ENCODE measurements at places on chromosomes 3 and 15.
A peak's percentile ranks its signal among the peaks of the same experiment; 100 is the strongest.

- DNase-seq, result no peak
Observed at GRCh38 chr3:65313666-65314065, 625.9 kb upstream of the ADAMTS9 start.

DNA sequence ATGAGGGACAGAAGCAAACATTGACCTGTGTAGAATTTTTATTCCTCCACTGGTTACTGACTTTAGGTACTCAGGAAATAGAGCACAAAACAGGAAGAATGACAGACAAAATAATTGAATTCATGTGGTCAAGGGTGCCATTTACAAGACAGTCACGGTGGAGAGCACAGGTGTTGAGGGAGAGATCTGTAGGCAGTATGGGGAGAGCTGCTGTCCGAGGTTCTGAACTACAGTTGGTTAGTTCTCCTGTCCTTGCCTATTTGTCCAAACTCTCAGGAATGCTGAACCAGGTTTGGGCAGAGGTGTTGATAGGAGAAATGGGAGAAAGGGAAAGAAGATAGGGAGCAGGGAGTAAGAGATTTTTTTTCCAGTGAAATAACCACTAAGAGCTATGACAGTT, 178.5 kb upstream of the ZBTB20 start:
- no peak for DNase-seq

DNA sequence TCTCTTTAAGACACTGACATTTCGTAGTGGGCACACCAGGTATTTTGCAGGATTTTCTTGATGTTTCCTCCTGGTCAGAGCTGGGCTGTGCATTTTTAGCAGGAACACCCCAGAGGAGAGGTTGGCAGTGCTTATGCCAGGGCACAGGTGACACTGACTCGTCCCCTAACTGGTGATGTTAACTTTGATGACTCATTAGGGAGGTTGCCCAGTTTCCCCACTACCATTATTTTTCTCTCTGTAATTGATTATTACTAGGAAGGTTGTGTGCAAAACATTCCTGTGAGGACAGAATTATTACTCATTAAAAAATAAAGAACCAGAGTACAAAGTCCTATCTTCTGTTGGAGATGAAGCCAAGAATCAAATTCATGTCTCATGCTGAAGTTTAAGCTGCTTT, 394.5 kb downstream of the GABRG3 start:
- no peak for DNase-seq

DNA sequence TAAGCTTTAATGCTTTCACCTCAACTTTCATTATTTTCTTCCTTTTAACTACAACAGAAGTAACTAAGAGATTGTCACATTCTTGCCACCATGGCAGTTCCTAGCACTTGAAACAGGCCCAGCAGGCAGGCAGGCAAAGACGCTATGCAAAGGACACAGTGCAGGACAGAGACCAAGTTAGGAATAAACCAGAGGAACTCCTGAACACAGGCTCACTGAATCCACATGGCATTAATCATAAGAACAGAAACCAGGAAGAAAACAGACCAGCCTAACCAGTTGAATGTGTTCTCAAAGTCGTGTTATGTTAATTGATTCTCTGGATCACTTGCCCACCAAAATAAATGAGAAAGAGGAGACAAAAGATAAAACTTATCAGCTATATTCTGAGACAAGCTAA, 397.6 kb downstream of the TBL1XR1 start:
- no peak for DNase-seq

GRCh38 chr3:116166121-116166520, 279.2 kb downstream of the LSAMP start:
- DNase-seq, result no peak

GRCh38 chr3:14435175-14436014, 33.0 kb downstream of the SLC6A6 start:
- no peak for DNase-seq

DNA sequence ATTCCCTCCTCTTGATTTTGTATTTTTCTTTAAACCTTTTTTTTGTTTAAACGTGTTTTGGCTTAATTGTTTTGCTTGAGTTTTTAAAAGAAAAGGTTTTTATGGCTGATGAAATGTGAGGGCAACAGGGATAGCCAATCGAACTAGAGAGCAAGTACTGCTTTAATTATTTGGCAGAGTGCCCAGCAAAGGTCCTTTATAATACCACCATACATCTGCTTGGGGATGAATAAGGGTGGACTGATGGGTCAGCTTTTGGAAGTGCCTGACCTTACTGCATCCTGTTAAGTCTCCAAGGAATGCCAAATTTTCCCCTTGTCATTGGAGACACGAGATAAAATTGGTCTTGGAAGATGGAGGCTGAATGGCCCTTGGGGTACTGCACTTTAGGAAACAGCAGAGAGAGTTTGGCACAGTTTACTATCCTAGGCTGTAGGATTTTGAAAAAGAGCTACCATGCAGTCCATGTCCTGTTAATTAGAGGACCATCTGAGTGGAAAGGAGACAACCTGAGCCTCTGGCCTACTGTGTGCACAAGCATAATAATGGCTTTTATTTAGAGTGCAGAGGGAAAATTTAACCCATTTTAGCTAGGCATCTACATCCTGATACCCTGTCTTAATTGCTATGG, 19.8 kb upstream of the MTHFS start:
- DNase-seq, result no peak

DNA sequence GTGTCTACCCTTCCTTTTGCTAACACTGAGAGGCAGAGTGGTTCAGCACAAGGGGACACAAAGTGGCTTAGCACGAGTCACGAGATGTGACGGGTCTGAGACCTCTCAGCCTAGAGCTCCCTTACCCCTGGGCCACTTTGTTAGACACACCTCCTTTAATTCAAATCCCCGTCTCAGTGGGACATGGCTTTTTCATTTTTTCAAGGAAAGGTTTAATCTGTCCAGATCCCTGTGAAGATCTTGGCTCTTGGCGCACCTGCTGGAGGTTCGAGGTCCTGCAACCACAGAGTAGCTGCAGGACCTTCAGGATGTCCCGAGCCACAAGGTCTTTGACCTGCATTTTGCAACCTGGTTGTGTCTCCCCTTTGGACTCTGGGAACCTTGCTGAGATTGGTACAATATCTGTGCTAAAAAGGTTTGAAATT, 52.0 kb downstream of the LPP start:
- DNase-seq, result no peak

DNA sequence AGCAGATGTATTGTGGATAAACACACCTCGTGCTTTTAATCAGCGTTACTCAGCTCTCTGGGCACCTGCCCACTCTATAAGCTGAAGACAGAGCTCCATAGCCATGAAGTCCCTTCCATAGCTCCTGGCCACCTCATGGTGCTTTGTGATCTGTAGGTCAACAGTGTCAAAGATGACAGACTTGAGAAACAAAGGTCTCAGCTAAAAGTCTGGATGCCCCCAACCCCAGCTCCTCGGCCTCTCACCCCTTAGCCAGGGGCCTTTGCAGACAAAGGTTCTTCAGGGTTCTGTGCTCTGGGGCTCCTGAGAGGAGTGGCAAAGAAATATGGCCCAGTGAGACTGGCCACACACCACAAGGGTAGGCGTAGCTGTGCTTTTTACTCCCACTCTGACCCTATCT, 168.6 kb downstream of the KLF13 start:
- DNase-seq, result no peak

- DNase-seq, result no peak
Observed at GRCh38 chr15:28884151-28884940, 1.4 kb upstream of the APBA2 start.

DNA sequence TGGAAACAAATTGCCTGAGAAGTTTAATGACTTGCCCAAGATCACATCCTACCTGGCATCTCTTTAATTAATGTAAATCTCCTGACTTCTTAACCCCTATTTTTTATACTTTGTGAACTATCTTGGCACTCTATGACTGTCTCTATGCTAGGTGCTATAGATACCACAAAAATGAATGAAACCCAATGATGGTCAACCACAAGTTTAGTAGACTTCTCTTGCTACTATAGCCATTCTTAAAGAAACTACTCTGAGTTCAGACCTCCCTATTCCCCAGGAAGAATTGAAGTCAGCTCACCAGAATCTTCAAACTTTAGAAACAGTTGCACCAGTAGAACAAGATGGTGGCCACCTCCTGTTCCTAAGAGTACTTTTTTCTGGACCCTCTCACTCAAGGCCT, 191.1 kb downstream of the RSL24D1 start:
- no peak for DNase-seq

- no peak for DNase-seq
Observed at GRCh38 chr15:101207867-101208288, 44.0 kb downstream of the CHSY1 start.

- no peak for DNase-seq
Observed at GRCh38 chr15:68640791-68641331, 62.1 kb downstream of the CORO2B start.

DNA sequence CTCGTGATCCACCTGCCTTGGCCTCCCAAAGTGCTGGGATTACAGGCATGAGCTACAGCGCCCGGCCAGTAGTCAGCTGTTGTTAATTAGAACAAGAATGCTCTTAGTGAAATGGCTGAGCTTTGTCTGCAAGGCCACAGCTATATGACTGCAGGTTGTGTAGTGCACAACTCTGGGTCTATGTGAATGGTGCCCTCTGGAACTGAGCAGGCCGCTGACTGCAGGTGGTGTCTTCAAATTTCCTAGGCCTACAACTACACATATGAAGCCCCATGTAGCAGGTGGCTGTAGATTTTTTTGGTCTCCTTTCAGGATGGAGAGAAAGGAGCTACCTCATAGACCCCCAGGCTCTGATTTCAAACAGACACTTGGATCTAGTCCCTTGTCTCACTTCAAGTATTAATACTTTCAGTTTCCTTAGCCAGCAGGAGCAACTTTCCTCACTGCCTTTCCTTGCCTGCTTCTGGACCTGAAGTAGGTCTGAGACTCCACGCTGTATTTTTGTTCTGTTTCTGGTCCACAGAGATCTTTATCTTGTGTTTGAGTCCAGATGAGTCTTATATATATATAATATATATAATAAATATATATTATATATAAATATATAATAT, 86.9 kb downstream of the C3orf80 start:
- no peak for DNase-seq

GRCh38 chr3:129632556-129632955, 26.1 kb upstream of the PLXND1 start:
- DNase-seq, result no peak

- DNase-seq, result no peak
Observed at GRCh38 chr15:71224024-71224423, 108.8 kb downstream of the THSD4 start.

GRCh38 chr15:85545185-85545584, 164.8 kb downstream of the AKAP13 start:
- no peak for DNase-seq

GRCh38 chr3:1456781-1457311, 364.0 kb downstream of the CNTN6 start:
- no peak for DNase-seq

GRCh38 chr3:180922242-180922641, 9.8 kb downstream of the FXR1 start:
- no peak for DNase-seq

GRCh38 chr3:77038468-77038929, 1.4 kb upstream of the ROBO2 start:
- no peak for DNase-seq

- no peak for DNase-seq
Observed at GRCh38 chr3:99774467-99774866, 43.2 kb upstream of the CMSS1 start.

- peak; percentile 72 for DNase-seq
Observed at GRCh38 chr3:150703756-150704344, at the start of gene ERICH6. TSS of gene ERICH6 (minus strand) at chr3:150703920. CDS start at chr3:150703898, 22 bp downstream.

DNA sequence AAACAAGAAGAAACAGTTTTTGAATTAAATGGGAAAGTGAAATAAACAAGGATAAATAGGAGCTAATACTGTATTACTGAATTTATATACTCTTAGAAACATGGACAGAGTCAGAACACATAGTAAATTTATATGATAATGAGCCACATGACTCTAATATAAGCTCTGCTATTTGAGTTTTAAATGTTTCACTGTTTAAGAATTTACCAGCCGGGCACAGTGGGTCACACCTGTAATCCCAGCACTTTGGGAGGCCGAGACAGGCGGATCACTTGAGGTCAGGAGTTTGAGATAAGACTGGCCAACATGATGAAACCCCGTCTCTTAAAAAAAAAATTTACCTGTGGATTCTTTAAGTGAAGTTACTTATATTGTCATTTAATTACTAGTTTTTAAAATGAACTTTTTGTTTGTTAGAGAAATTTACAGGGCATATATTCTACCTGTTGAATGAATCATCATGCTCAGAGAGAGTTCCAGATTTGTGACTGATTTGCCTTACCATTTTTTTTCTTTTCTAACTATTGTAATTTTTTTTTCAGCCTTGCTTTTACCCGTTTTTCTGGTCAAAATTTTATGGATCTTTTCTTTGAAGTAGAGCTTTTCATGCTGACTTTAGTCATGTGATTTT, 125.7 kb downstream of the TCF12 start:
- no peak for DNase-seq

- no peak for DNase-seq
Observed at GRCh38 chr15:99565049-99565298, 810 bp upstream of the MEF2A start.

DNA sequence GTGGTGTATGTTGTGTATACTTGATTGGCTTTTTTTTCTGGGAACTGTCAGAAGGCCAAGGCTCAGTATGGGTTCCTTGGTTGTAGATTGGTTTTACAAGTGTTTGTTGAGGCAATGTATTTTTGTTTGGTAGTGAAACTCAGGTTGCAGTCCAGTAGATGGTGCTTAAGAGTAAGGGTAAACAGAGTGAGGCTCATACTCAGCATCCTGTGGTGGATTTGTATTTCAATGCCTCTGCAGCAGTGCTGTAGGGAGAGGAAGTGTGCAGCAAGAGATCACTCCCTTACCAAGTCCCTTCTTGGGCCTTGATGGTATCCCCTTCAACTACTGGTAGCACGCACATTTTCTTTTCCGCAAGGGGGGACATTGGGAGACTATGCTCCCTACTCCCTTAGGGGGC, 428.5 kb upstream of the CNTN3 start:
- DNase-seq, result no peak

DNA sequence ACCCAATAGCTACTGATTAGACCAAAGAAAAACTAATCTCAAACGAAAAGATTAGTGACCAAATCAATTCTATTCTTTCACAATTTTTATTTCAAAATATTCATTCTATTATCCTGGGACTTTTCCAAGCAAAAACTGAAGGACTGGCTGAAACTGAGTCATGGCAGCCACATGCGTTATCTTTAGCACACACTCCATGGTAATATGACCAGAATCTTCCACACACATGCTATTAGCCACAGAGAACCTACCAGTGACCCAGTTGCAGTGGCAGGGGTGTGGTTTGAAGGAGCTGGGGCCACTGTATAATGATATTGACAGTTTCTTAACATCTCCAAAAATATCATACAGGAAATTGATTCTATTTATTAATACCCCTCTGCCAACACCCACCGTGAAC, 154.8 kb upstream of the ABI3BP start:
- no peak for DNase-seq

DNA sequence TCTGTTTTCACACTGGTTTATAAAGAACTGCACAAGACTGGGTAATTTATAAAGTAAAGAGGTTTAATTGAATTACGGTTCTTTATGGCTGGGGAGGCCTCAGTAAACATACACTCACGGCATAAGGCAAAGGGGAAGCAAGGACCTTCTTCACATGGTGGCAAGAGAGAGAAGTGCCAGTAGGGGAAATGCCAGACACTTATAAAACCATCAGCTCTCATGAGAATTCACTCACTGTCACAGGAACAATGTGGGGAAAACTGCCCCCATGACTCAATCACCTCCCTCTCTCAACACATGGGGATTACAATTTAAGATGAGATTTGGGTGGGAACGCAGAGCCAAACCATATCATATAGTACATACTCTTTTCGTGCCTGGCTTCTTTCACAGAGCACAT, 42.4 kb downstream of the MAP2K1 start:
- no peak for DNase-seq
